ENCODE measurements at places on chromosomes 1 and 21.
A peak's percentile ranks its signal among the peaks of the same experiment; 100 is the strongest.

- DNase-seq: no peak
Measured at GRCh38 chr1:239954836-239955235, 136.8 kb upstream of the FMN2 start.

DNA sequence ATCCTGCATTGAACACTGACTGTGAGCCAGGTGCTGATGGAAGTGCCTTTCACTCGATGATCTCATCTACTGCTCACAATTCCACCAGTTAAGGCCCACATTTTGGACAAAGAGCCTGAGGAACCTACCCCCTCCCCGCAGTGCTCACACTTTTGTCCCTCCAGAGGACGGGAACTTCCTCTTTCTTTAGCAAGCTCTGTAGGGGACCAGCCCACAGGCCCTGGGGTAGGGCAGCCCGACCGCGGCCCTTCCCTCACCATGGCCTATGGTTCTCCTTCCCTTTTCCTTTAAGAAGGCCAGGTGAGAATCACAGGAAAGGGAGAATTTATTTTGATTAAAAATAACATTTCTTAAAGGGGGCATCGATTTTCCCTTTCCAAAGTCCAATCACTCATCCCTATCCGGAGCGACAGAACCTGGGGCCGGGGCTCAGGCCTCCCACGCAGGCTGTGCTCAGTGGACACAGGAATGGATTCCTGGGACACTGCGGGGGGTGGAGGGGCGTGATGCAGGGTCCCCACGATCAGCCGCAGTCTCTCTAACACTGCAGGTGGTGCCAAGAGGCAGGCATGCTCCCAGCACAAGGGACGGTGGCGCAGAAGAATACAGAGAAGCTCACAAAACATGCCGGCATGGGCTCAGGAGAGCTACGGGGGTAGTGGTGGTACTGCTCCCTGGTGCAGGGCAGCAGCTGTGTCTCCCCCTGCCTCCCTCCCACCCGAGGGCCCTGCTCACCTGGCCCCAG, 8.9 kb upstream of the KCNE1 start:
- DNase-seq: no peak

DNA sequence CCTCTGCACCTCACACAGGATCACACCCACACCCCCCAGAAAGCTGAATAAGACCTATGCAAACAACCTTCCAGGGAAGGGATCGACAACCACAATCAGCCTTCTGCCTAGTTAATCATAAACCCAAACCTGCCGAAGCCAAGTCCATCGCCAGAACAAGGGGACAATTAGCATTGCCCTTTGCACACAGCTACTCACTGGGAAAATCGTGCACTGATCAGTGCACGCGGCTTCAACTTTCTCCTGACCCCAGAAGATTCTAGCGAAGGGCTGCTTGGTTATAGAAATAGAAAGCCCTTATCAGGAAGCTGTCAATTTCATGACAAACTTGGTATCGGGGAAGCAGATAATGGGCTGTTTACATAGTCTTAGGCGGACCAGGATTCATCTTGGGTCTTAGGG, 29.5 kb downstream of the RUNX1 start:
- DNase-seq: no peak

DNA sequence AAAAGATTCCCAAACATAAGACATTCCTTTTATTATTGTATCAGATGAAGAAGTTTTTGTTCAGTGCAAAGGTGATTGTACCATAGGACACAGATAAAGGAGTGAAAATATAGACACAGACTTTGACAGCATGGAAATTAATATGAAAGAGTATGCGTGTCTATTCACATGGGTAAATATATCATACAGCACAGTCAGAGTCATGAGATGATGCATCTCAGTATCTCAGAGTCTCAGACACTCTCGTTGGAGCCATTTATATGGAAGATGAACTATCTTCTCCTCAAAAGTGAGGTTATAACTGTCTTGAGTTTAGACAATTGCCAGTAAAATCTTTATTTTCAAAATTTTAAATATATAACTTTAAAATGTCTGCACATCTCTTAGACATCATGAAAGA, 158.4 kb upstream of the C8B start:
- no peak for DNase-seq

GRCh38 chr1:225596736-225597135, 56.2 kb downstream of the ENAH start:
- DNase-seq: no peak

- no peak for DNase-seq
Measured at GRCh38 chr1:99003581-99004253, 944 bp downstream of the PLPPR5 start.

DNA sequence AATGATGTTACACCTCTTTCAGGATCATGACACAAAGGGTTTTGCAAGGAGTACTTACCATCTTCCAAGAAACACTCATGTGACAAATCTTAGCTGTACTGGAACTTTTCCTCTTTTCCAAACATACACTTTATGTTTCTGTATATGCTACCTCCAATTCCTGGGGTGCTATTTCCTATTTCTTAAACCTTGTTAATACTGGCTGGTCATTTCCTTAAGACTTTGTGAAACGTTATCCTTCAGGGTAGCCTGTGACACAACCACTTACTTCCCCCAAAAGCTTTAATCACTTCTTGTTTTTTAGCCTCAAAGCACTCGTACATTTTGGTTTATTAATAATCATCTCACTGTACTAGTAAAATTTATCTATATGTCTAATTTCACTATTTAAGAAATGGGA, 39.4 kb downstream of the OR10Z1 start:
- no peak for DNase-seq

DNA sequence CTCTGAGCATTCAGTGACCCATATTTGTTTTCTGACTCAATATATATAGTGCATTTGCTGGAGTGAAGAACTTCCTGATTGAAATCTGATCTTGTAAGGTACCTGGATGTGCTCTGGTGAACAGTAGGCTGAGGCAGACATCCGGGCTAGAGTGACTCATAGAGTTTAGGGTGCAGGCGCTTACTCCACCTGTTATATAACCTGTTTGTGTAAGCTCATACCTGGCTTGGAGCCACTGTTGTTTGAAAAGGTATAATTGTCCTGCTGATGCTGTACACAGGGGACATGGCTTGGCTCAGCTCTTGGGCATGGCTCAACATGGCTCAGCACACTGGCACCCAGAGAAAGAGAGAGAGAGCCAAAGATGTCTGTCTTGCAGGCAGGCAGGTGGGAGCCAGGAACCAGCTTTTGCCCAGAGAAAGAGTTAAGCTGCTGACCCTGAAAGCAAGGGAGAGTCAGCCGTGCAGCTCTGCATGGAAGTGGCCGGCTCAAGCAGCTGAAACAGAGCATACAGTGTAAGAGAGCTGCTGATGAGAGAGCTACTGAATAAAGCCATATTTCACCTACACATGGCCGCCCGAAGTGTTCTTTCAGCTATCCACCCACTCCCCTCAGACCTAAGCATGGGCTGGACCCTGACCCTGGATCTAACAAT, 43.2 kb downstream of the GJA5 start:
- peak; percentile 100 for DNase-seq

- DNase-seq: no peak
Measured at GRCh38 chr21:36482673-36483072, 2.8 kb upstream of the CLDN14 start.

GRCh38 chr1:234970731-234971476, 157.7 kb downstream of the TOMM20 start:
- no peak for DNase-seq

DNA sequence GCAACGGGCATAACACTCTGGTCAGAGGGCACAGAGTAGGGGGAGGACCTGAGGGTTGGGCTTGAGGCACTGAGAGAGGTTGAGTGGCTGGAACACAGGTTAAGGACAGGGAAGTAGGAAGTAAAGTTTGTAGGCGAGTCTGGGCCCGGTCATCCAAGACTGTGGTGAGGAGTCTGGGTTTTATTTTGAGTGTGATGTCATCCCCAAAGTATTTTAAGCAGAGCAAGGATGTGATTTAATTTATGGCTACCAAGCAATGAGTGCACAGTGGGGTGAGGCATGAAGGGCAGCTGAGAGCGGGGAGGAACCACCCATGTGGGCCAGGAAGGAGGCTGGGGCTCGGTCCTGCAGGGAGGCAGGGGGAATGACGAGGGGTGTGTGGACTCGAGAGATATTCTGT, 11.2 kb upstream of the VWA5B1 start:
- DNase-seq: peak; percentile 51

GRCh38 chr21:33229099-33229783, 497 bp upstream of the IFNAR2 start:
- DNase-seq: no peak

- DNase-seq: no peak
Measured at GRCh38 chr1:86546787-86547221, at the start of gene CLCA4. Gene CLCA4 (plus strand): TSS chr1:86547078. CDS start chr1:86547120, 42 bp downstream.

All from PC-9 (cell line).